IMR-90 (cell line): ENCODE measurements at places on chromosomes 1 and 21. TPM values are rescaled to one million over a fixed set of nuclear protein-coding genes. Genes with fewer than 3 reads are reported as not detected.

RNU1-3 gene
- not detected in 2 replicates for polyA plus RNA-seq

DNA sequence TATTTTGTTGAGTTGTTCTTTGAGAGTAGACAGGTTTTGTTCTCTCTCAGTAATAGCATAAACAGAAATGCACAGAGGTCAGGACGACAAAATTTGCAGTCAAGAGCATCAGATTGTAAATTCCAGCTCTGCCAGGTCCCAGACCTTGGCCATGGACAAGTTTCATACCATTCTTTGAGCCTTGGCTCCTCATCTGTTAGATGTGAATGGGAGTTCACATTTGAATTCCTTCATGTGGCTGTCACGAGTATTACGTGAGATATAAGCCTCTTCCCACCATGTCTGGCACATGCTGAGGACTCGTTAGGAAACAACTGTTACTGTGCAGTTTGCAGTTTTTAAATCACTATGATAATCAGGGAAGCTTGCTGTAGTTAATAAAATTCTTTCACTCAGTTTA lies 93.2 kb upstream of the KCTD3 start:
- H3K27ac ChIP-seq: no peak overlapping the region
- DNase-seq: peak; percentile 5
- H3K4me1 ChIP-seq: peaks cover 8% of the 10 kb centered on the region
- H3K27me3 ChIP-seq: no peaks in the 10 kb centered on the region; the same call in 1 of the 2 replicates
- no peak overlapping the region for H3K4me3 ChIP-seq

- no peaks in the 10 kb centered on the region for H3K4me1 ChIP-seq
- H3K27ac ChIP-seq: no peak overlapping the region
- DNase-seq: no peak
- H3K27me3 ChIP-seq: no peaks in the 10 kb centered on the region
Observed at GRCh38 chr1:177585302-177586220, 384.3 kb downstream of the SEC16B start.

DNA sequence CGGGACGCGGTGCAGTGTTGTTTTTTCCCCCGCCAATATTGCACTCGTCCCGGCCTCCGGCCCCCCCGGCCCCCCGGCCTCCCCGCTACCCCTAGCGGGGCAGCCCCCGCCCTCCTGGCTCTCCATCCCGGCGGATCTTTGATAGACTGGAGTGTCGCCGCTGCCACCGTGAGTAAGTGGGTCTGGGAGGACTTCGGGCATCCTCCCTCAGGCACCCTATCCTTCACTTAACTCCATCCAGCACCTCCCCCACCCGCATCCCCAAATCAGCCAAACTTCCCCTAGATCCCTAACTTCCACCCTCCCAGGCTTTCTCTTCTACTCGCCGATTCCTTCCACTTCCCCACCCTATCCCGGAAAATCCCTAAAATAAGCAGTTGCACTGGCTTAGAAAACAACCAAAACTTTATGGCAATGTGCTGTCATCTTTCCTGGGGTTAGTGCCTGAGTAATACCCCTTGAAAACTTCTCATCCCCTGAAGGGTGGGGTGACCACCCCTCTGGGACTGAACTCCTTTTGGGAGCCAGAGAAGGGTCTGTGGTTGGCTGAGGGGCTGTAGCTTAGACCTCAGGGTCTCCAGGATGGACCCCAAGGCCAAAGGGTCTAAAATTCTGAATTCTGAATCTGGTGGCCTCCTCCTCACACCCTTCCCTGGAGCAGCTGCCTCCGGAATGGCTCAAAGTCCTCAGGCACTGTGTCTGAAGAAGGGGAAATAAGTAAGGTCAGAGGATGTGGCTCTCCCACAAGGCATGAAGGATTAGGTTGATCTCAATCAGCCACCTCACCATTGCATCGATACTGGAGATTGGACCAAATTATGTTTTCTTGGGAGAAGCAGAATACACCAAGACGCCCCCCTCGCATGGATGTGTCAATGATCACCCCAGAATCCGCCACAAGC lies 12.2 kb downstream of the THBS3 start:
- peak overlapping the region; percentile 55 for H3K4me3 ChIP-seq
- peak overlapping the region; percentile 28; the same call in 1 of the 2 replicates for H3K27ac ChIP-seq
- H3K36me3 ChIP-seq: peaks cover 20% of the 10 kb centered on the region
- H3K4me1 ChIP-seq: peaks cover 17% of the 10 kb centered on the region
- peak; percentile 11 for DNase-seq
- no peaks in the 10 kb centered on the region for H3K27me3 ChIP-seq

- DNase-seq: no peak
- H3K4me3 ChIP-seq: no peak overlapping the region
- H3K36me3 ChIP-seq: no peaks in the 10 kb centered on the region
- H3K4me1 ChIP-seq: no peaks in the 10 kb centered on the region
Observed at GRCh38 chr1:147833231-147833860, 69.2 kb upstream of the GJA8 start.

GRCh38 chr1:93925206-93925605 lies 16.0 kb upstream of the GCLM start:
- no peak overlapping the region for H3K4me3 ChIP-seq
- no peak for DNase-seq
